Activated B cell treated with CpG ODN at 0.5 μM for 24 hours (primary cell): ENCODE measurements at places on chromosomes 3 and 15. TPM values are rescaled to one million over a fixed set of nuclear protein-coding genes. Genes with fewer than 3 reads are reported as not detected.

The SOX2 gene
- total RNA-seq: not detected in 2 replicates

The WNT5A gene
- total RNA-seq: not detected in 2 replicates

The MORC1 gene
- not detected in 2 replicates for total RNA-seq

The ABTB1 gene
- 36.1 and 42.0 TPM in 2 replicates for total RNA-seq

The GNL3 gene
- total RNA-seq: 137 and 145 TPM in 2 replicates

The SNTN gene
- not detected in 2 replicates for total RNA-seq

The CACNA1D gene
- 1.9 and 2.0 TPM in 2 replicates for total RNA-seq

The RTP1 gene
- total RNA-seq: not detected in 2 replicates

The LRRK1 gene
- 35.9 and 43.5 TPM in 2 replicates for total RNA-seq

The ABI3BP gene
- total RNA-seq: not detected in 2 replicates

The CCR3 gene
- not detected in 2 replicates for total RNA-seq

GRCh38 chr3:25476639-25477038, 48.6 kb downstream of the RARB start:
- peaks cover 2% of the 10 kb centered on the region for H3K27me3 ChIP-seq

- peaks cover 82% of the 10 kb centered on the region for H3K4me1 ChIP-seq
- peak overlapping the region; percentile 36 for H3K27ac ChIP-seq
- no peak overlapping the region for H3K4me3 ChIP-seq
- peaks cover 27% of the 10 kb centered on the region for H3K36me3 ChIP-seq
Measured at GRCh38 chr3:4588466-4588865, 95.3 kb downstream of the ITPR1 start.

DNA sequence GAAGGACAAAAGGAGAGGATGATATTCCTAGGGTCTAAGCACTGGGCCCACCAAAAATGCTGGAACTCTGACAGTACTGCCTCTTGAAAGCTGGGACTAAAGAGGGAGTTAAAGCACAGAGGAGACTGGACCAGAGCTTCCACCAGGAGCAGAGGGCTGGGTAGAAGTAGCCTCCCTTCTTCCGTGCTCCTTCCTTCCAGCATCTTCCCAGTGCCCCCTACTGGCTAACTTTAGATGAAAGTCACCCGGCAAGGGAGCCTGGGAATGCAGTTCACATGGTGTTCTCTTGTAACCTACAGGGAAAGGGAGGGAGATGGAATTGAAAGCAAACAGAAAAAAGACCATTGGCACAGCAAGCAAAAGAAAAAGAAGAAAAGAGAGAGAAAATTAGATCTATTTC, 106.1 kb upstream of the COL8A1 start:
- no peaks in the 10 kb centered on the region for H3K4me1 ChIP-seq
- DNase-seq: no peak
- no peak overlapping the region for H3K4me3 ChIP-seq
- H3K27ac ChIP-seq: no peak overlapping the region

DNA sequence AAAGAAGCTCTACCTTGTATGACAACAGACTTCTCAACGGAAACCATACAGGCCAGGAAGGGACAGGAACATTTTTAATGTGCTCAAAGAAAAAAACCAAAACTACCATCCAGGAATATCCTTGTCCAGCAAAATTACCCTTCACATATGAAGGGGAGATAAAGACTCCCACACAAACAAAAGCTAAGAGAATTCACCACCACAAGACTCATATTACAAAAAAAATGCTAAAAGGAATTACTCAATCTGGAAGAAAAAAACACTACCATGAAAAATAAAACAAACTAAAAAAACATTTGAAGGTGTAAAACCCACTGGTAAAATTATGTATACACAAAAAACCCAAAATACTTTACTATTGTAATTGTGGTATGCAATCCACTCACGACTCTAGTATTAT, 57.2 kb downstream of the DLG1 start:
- no peak overlapping the region for H3K27ac ChIP-seq
- H3K4me3 ChIP-seq: no peak overlapping the region
- H3K4me1 ChIP-seq: peaks cover 34% of the 10 kb centered on the region
- H3K36me3 ChIP-seq: peaks cover 54% of the 10 kb centered on the region
- H3K27me3 ChIP-seq: no peaks in the 10 kb centered on the region

DNA sequence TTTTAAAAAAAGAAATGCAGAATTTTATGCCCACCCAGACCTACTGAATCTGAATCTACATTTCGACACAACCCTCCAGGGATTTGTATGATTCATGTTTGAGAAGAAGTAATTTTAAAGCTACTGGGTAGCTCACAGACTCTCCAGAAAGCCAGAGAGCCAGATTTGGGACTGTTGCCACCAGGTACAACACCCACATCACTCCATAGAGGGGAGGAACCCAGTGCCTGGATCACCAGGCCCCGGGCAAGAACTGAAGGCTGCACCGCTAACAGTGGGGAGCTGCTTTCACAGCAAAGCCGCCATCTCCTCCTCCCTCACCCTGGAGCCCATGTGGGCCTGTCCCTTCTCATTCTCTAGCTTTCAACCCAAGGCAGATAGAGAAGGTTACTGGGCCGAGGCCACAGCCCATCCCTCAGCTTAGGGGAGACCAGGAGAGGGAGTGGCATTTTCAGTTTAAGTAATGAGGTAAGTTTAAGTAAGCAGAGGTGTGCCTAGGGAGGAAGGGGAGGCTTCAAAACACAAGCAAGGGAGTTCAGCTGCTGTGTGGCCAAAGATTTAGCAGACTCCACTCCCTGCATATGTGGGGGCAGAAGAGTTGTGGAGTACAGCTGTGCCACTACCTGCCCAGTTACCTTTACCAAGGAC, 109.8 kb downstream of the IL12A start:
- DNase-seq: no peak
- no peaks in the 10 kb centered on the region for H3K36me3 ChIP-seq
- H3K27ac ChIP-seq: no peak overlapping the region
- H3K4me1 ChIP-seq: peaks cover 19% of the 10 kb centered on the region

DNA sequence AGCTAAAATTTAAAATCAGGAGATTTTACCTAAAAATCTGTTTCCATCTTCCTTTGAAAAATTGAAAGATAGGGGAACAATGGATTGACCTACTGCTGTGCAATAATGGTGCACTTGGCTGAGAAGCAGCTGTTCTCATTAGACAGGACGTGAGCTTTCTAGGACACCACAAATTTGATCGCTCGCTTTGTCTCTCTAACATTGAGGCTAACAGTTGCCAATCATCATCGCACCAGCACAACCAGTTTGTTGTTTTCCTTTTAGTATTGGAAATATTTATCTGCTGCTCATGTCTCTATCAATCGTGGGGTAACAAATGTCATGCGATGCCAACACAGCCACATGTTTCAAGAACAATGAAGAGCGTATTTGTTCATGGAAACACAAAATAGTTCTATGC, 228.8 kb upstream of the P2RY1 start:
- H3K4me1 ChIP-seq: no peaks in the 10 kb centered on the region
- DNase-seq: no peak
- H3K27ac ChIP-seq: no peak overlapping the region

- H3K36me3 ChIP-seq: no peaks in the 10 kb centered on the region
- H3K4me1 ChIP-seq: no peaks in the 10 kb centered on the region
- no peak overlapping the region for H3K27ac ChIP-seq
Measured at GRCh38 chr3:151312972-151313371, 3.6 kb downstream of the GPR87 start.

GRCh38 chr3:4225005-4225471, 78.1 kb upstream of the SETMAR start:
- H3K27ac ChIP-seq: no peak overlapping the region
- H3K4me3 ChIP-seq: no peak overlapping the region
- no peak for DNase-seq

DNA sequence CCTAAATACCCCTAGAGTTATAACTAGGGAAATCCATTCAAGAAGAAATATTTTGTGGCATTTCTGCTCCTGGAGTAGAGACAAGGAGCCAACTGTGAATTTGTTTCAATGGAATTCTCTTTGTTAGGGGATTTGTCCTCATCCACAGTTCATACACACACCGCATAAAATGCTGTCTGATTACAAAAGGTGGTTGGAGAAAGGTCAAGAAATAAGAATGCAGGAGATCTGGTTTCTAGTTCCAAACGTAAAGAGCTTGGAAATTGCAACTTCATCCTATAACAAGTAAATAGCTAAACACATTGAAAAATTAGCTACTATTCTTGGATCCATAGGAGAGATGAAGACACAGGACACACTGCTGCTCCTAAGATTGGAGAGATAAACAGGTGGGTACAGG, 66.3 kb upstream of the NEDD4 start:
- DNase-seq: no peak
- no peaks in the 10 kb centered on the region for H3K36me3 ChIP-seq
- no peak overlapping the region for H3K27ac ChIP-seq
- no peaks in the 10 kb centered on the region for H3K4me1 ChIP-seq
- H3K27me3 ChIP-seq: no peaks in the 10 kb centered on the region
- no peak overlapping the region for H3K4me3 ChIP-seq

- H3K27me3 ChIP-seq: peaks cover 10% of the 10 kb centered on the region
- no peaks in the 10 kb centered on the region for H3K36me3 ChIP-seq
- H3K4me1 ChIP-seq: no peaks in the 10 kb centered on the region
- no peak overlapping the region for H3K4me3 ChIP-seq
- H3K27ac ChIP-seq: no peak overlapping the region
Measured at GRCh38 chr15:66196602-66197001, 56.9 kb downstream of the MEGF11 start.

DNA sequence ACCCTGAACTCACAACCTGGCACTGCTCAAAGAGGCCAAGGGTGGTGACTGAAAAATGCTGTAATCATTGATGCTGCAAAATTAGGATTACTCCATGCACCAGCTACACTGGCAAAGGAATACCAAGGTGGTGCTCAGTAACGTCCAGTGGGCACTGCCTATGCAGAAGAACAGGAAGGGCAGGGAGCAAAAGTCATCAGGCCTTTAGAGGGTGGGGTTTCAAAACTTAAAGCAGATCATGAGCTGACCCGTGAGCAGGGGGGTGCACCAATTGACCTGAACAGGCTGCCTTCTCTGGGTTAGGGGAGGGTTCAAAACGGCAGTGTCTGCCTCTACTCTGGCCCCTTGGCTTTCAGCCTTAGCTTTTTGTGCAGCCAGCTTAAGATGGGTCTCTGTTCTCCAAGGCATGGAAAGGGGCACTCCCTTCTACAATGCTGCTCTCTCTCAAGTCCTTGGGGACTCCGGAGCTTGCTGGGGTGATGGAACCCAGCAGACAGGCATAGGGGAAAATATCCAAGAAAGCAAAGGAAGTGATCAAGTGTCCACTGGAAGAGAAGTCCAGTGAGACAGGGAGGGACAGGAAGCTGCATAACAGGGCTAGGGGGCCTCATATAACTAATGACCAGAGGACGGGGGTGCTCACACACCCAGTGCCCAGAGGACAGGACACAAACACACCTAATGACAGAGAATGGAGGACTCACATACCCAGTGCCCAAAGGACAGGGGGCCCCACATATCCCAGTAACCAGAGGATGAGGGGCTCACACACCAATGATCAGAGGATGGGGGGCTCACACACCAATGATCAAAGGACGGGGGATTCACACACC, 11.4 kb downstream of the RAB6B start:
- peaks cover 17% of the 10 kb centered on the region for H3K27me3 ChIP-seq
- no peak overlapping the region for H3K4me3 ChIP-seq
- no peak overlapping the region for H3K27ac ChIP-seq

DNA sequence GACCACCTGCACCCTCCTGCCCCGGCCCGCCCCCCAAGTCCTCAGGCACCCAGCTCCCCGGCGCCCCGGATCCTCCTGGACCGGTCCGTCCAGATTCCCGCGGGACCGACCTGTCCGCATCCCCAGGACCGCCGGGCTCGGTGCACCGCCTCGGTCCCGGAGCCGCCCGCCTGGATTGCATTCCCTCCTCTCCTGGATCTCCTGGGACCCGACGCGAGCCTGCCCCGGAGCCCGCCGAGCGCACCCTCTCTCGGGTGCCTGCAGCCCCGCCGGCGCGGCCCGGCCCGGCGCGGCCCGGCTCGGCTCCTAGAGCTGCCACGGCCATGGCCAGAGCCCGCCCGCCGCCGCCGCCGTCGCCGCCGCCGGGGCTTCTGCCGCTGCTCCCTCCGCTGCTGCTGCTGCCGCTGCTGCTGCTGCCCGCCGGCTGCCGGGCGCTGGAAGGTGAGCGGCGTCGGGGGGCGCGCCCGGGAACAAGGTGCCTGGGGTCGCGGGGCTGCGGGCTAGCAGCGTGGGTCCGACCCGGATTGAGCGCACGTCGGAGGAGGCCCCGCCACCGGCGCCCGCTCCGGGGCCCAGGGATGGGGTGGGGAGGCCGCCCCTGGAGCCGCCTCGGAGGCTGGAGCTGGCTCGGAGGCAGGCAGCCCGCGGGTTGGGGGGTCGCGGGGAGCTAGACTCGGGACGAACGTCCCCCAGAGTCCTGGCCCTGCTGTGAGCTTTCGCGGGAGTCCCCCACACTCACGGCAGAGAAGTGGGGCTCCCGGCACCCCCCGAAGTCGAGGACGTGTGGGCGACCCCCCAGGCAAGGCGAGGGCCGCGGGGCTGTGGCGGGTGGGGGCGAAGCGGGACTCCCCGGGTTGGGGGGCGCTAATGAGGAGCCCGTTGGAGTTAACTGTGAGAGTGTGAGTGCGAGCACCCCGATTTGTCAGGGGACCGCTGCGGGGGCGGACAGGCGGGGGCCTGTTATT, 610 bp downstream of the EPHB3 start:
- H3K4me1 ChIP-seq: peaks cover 15% of the 10 kb centered on the region
- peaks cover 32% of the 10 kb centered on the region for H3K27me3 ChIP-seq
- peak; percentile 45 for DNase-seq
- peak overlapping the region; percentile 77 for H3K4me3 ChIP-seq

GRCh38 chr3:150268426-150269391, 139.4 kb upstream of the TSC22D2 start:
- peaks cover 5% of the 10 kb centered on the region for H3K27me3 ChIP-seq
- DNase-seq: no peak
- no peak overlapping the region for H3K27ac ChIP-seq
- H3K4me1 ChIP-seq: peaks cover 4% of the 10 kb centered on the region

DNA sequence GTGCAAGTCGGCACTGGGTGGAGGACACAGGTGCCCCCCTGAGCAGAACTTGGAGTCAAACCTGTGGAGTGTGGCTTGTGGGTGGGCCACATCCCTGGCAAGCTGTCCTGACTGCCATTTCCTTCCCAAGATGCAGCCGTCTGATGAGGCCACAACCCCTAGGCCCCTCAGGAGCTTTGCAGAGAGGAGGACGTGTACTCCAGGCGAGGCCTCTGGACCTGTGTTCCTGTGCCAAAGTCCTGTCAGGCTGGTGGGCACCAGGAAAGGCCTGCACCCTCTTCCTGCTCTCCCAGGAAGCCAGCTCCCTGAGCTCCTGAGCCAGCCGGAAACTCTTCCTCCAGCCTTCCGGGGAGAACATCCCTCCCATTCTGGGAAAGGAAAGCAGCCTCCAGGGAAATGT, 48.5 kb downstream of the CMTM6 start:
- H3K27me3 ChIP-seq: no peaks in the 10 kb centered on the region
- no peak for DNase-seq
- H3K27ac ChIP-seq: no peak overlapping the region
- peaks cover 66% of the 10 kb centered on the region for H3K4me1 ChIP-seq
- no peak overlapping the region for H3K4me3 ChIP-seq

- no peaks in the 10 kb centered on the region for H3K36me3 ChIP-seq
- DNase-seq: no peak
- H3K4me1 ChIP-seq: no peaks in the 10 kb centered on the region
- peaks cover 6% of the 10 kb centered on the region for H3K27me3 ChIP-seq
- no peak overlapping the region for H3K27ac ChIP-seq
Measured at GRCh38 chr15:94107652-94108051, 123.7 kb upstream of the MCTP2 start.

DNA sequence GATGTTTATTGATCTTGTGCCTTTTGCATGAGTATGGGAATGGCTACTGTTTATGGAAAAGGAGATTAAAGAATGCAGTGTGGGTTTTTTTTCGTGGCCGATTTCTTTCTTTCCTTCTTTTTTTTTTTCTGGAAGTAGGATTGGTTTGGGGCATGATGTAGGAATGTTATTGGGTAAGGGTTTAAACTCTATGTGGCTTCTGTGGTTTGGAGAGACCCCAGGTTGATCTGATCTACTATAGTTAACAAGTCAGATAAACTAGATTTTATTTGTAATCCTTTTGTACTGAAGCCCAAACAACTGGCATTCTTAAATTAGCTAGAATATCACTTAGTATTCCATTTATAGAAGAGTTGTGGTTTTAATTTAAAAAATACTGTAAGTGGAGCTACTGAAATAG, 304.8 kb downstream of the LPP start:
- no peak for DNase-seq
